ENCODE measurements at places on chromosomes 3 and 15. TPM values are rescaled to one million over a fixed set of nuclear protein-coding genes. Genes with fewer than 3 reads are reported as not detected.

The MTFMT gene
- 14.0 TPM for total RNA-seq

The GABRR3 gene
- total RNA-seq, result not detected

The TIGIT gene
- total RNA-seq, result 3.3 TPM

The LSAMP gene
- total RNA-seq, result not detected

The GTPBP8 gene
- total RNA-seq, result 26.5 TPM

The FGD5 gene
- 0.67 TPM for total RNA-seq

The MESP1 gene
- total RNA-seq, result 1.2 TPM

The PARP15 gene
- total RNA-seq, result 71.0 TPM

The TEX264 gene
- 93.0 TPM for total RNA-seq

The FBN1 gene
- 0.91 TPM for total RNA-seq

The ANKRD63 gene
- 0.26 TPM for total RNA-seq

The ACOX2 gene
- total RNA-seq, result not detected

The DLEC1 gene
- 5.1 TPM for total RNA-seq

Data from activated naive CD4-positive, alpha-beta T cell treated with anti-CD3 and anti-CD28 coated beads, Interleukin-2, amount 10 ng/mL, durations not matched to agents 5 hours and 36 hours (primary cell).